ENCODE measurements at places on chromosomes 7 and 10. TPM values are rescaled to one million over a fixed set of nuclear protein-coding genes. Genes with fewer than 3 reads are reported as not detected.

The MSANTD7 gene
- total RNA-seq, result 20.7 TPM

The GRM3 gene
- total RNA-seq, result not detected

The ACHE gene
- 0.94 TPM for total RNA-seq

The CFTR gene
- 10.9 TPM for total RNA-seq

The CARD11 gene
- 20.1 TPM for total RNA-seq

The LEP gene
- not detected for total RNA-seq

The PCLO gene
- 0.35 TPM for total RNA-seq
